ENCODE measurements at places on chromosomes 1 and 21. TPM values are rescaled to one million over a fixed set of nuclear protein-coding genes. Genes with fewer than 3 reads are reported as not detected.

- peaks cover 45% of the 10 kb centered on the region for H3K4me1 ChIP-seq
- peaks cover 20% of the 10 kb centered on the region for H3K36me3 ChIP-seq
- no peak overlapping the region for H3K4me3 ChIP-seq
Measured at GRCh38 chr1:150162862-150163706, 13.4 kb downstream of the PLEKHO1 start.

The SPRR4 gene
- total RNA-seq, result not detected

- H3K27me3 ChIP-seq, result peaks cover 5% of the 10 kb centered on the region
- no peaks in the 10 kb centered on the region for H3K4me1 ChIP-seq
- no peak for DNase-seq
- no peak overlapping the region for H3K4me3 ChIP-seq
- no peaks in the 10 kb centered on the region for H3K36me3 ChIP-seq
- H3K27ac ChIP-seq, result no peak overlapping the region
Measured at GRCh38 chr1:236716160-236716559, 29.9 kb downstream of the ACTN2 start.

DNA sequence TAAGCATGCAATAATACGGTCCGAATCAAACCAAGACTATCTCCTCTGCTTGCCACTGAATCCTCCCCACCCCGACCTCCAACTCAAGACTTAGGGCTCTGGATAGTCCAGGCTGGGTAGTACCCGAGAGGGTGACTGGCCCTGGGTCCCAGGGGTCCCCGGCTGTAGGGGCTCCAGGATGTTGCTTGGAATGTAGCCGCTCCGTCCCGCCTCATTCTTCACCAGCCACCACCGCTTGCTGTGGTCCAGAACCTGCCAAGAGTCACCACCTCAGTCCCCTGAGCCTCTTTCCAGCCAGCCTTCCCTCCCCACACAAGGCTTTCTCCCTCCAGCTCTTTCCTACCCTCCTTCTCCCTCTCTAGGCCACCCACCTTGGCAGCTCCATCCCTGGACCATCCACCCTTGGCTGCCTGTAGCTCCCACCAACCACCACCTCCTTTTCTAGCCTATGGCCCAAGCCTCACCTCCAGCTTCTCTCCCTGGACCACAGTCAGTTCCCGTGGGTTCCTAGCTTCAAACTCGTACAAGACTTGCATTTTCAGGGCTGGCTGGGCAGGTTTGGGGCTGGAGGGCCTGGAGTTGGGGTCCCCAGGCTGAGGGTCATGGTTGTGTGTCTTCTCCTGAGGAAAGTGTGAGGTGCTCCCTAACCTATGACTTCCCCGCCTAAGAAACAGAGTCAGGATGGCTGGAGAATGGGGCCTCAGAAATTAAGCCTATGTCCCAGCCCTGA, 10.9 kb upstream of the GSTM3 start:
- H3K4me1 ChIP-seq, result no peaks in the 10 kb centered on the region
- no peak overlapping the region for H3K27ac ChIP-seq
- no peak for DNase-seq
- H3K4me3 ChIP-seq, result no peak overlapping the region

GRCh38 chr1:51002516-51002915, 32.5 kb downstream of the CDKN2C start:
- no peak overlapping the region for H3K27ac ChIP-seq
- H3K4me1 ChIP-seq, result no peaks in the 10 kb centered on the region

DNA sequence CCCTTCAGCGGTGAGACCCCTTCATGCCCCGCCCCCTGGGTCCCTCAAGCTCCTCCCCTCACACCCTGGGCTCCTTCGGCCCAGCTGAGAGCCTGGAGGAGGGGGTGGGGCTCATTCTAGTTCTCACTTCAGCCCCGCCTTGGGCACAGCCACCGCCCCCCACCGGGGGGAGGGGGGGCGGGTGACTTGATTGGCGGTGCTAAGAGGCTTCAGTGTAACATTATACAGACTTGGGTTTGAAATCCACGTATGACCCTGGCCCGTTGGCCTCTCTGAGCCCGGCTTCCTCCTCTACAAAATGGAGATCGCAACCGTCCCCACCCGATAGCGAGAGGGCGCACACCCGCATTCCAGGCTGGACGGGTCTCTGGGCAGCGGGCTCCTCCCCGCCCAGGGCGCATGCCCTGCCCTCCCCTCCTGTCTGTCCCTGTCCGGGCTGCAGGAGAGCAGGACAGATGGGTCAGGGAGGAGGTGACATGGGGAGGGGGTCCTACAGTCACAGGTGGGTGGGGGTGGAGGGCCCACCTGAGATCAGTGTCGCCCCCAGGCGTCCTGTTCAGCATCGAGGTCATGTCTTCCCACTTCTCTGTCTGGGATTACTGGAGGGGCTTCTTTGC, 5.1 kb downstream of the CLCNKB start:
- H3K27me3 ChIP-seq, result peaks cover 9% of the 10 kb centered on the region
- H3K27ac ChIP-seq, result no peak overlapping the region
- DNase-seq, result no peak
- no peak overlapping the region for H3K4me3 ChIP-seq
- H3K4me1 ChIP-seq, result no peaks in the 10 kb centered on the region
- H3K36me3 ChIP-seq, result no peaks in the 10 kb centered on the region

The MATN1 gene
- 0.44 TPM for total RNA-seq

DNA sequence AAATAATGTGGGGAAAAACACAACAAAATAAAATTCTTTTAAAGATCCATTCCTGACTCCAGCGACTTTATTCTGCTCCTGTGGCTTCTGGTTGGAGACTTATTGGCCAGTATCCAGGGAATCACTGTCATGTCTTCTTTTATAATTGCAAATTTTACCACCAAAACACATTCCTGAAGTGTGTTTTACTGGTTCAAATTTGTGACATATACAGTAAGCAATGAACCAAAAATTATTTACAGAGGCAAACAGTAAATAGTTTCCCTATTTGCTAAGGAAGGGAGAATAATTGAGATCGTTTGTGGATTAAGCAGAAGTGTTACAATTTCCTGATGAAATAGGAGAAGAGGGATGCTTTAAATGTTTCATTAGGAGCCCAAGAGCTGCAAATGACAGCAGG, 118.7 kb downstream of the ZNF281 start:
- peaks cover 15% of the 10 kb centered on the region for H3K27me3 ChIP-seq
- H3K4me3 ChIP-seq, result no peak overlapping the region

DNA sequence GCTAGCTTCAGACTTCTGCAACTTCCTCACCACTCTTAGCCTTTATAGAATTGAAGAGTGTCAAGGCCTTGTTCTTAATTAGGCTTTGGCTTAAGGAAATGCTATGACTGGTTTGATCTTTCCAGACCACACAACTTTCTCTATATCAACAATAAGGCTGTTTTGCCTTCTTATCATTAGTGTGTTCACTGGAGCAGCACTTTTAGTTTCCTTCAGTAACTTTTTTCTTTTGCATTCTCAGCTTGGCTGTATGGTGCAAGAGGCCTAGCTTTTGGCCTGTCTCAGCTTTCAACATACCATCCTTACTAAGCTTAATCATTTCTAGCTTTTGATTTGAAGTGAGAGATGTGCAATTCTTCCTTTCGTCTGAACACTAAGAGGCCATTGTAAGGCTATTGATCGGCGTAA, 8.6 kb downstream of the PRKACB start:
- peaks cover 40% of the 10 kb centered on the region for H3K36me3 ChIP-seq
- H3K4me1 ChIP-seq, result peaks cover 59% of the 10 kb centered on the region
- peak overlapping the region; percentile 21 for H3K27ac ChIP-seq

GRCh38 chr1:902802-903201, 20.9 kb upstream of the SAMD11 start:
- H3K4me3 ChIP-seq, result no peak overlapping the region

The PINK1 gene
- 3.8 TPM for total RNA-seq

The ARHGAP29 gene
- total RNA-seq, result 0.18 TPM

GRCh38 chr1:84433258-84434080, 35.2 kb downstream of the DNASE2B start:
- peaks cover 3% of the 10 kb centered on the region for H3K4me1 ChIP-seq
- H3K27ac ChIP-seq, result no peak overlapping the region
- H3K36me3 ChIP-seq, result no peaks in the 10 kb centered on the region
- DNase-seq, result peak; percentile 54

- H3K27ac ChIP-seq, result no peak overlapping the region
- no peak overlapping the region for H3K4me3 ChIP-seq
- H3K27me3 ChIP-seq, result no peaks in the 10 kb centered on the region
- DNase-seq, result no peak
- H3K4me1 ChIP-seq, result no peaks in the 10 kb centered on the region
Measured at GRCh38 chr1:103122983-103123720, 14.8 kb upstream of the COL11A1 start.

The TEKT2 gene
- total RNA-seq, result 0.18 TPM

- H3K4me1 ChIP-seq, result peaks cover 14% of the 10 kb centered on the region
- H3K36me3 ChIP-seq, result peaks cover 4% of the 10 kb centered on the region
- DNase-seq, result no peak
- H3K4me3 ChIP-seq, result no peak overlapping the region
- H3K27me3 ChIP-seq, result no peaks in the 10 kb centered on the region
Measured at GRCh38 chr1:217495249-217495648, 135.6 kb downstream of the GPATCH2 start.

GRCh38 chr1:208559597-208560329, 315.6 kb upstream of the PLXNA2 start:
- no peaks in the 10 kb centered on the region for H3K36me3 ChIP-seq
- no peaks in the 10 kb centered on the region for H3K4me1 ChIP-seq
- no peak for DNase-seq
- no peak overlapping the region for H3K27ac ChIP-seq
- H3K4me3 ChIP-seq, result no peak overlapping the region

The GABPA gene
- 22.7 TPM for total RNA-seq

- H3K4me3 ChIP-seq, result no peak overlapping the region
- no peak overlapping the region for H3K27ac ChIP-seq
- DNase-seq, result no peak
- H3K4me1 ChIP-seq, result no peaks in the 10 kb centered on the region
Measured at GRCh38 chr1:19676438-19676922, 11.8 kb downstream of the HTR6 start.

The MPZ gene
- total RNA-seq, result 4.0 TPM

- no peak for DNase-seq
- no peak overlapping the region for H3K4me3 ChIP-seq
- H3K27ac ChIP-seq, result no peak overlapping the region
- H3K27me3 ChIP-seq, result peaks cover 32% of the 10 kb centered on the region
Measured at GRCh38 chr1:119634016-119634415, 14.1 kb downstream of the ZNF697 start.

- no peaks in the 10 kb centered on the region for H3K27me3 ChIP-seq
- no peak overlapping the region for H3K4me3 ChIP-seq
- DNase-seq, result no peak
- H3K36me3 ChIP-seq, result no peaks in the 10 kb centered on the region
Measured at GRCh38 chr1:58324558-58324957, 222.0 kb downstream of the OMA1 start.

GRCh38 chr1:205760606-205761005, 10.6 kb upstream of the NUCKS1 start:
- H3K27ac ChIP-seq, result no peak overlapping the region
- peaks cover 8% of the 10 kb centered on the region for H3K4me1 ChIP-seq
- H3K36me3 ChIP-seq, result no peaks in the 10 kb centered on the region
- H3K4me3 ChIP-seq, result no peak overlapping the region

The TTLL10 gene
- total RNA-seq, result not detected

DNA sequence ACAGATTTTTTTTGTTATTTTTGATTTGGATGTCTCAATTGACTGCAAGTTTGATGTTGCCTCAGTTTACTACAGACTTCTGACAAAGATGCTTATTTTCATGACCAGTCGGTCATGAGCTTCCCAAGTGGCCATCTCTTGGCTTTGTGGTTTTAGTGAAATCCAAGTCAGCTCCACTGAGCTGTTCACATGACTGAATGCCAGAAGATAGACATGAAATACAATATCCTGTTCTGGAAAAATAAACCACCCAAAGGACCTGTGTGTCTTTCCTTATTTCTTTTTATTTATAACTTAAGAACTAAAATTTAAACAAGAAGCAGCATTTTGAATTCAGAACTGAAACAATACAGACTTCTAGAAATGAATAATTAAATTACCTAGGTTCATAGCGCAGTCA, 89.3 kb downstream of the HMCN1 start:
- H3K4me3 ChIP-seq, result no peak overlapping the region
- H3K36me3 ChIP-seq, result no peaks in the 10 kb centered on the region
- peaks cover 4% of the 10 kb centered on the region for H3K27me3 ChIP-seq
- no peak overlapping the region for H3K27ac ChIP-seq
- no peak for DNase-seq
- no peaks in the 10 kb centered on the region for H3K4me1 ChIP-seq

- no peaks in the 10 kb centered on the region for H3K27me3 ChIP-seq
- no peak for DNase-seq
- peaks cover 9% of the 10 kb centered on the region for H3K36me3 ChIP-seq
- H3K4me1 ChIP-seq, result peaks cover 2% of the 10 kb centered on the region
- H3K4me3 ChIP-seq, result no peak overlapping the region
- no peak overlapping the region for H3K27ac ChIP-seq
Measured at GRCh38 chr1:116971258-116971860, 30.2 kb upstream of the CD101 start.

DNA sequence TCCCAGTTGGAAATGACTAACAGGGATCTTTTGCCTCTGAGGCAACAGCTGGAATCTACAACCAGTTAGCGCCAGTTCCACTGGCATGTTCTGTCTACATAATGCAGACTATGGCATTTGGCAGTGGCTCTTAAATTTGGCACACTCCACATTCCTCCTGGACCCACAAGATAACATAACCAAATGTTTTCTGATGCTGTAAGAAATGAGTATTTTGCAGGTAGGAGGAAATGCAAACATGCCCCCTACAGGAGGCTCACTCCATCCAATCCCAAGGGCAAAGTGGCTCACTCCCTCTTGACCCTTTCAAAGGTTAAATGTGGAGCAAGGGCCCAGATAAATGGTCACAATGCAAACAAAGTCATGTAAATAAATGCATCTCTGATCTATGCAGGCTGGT, 129.2 kb upstream of the PROX1 start:
- H3K4me3 ChIP-seq, result no peak overlapping the region
- H3K36me3 ChIP-seq, result no peaks in the 10 kb centered on the region
- no peak for DNase-seq
- no peaks in the 10 kb centered on the region for H3K4me1 ChIP-seq
- H3K27ac ChIP-seq, result no peak overlapping the region

DNA sequence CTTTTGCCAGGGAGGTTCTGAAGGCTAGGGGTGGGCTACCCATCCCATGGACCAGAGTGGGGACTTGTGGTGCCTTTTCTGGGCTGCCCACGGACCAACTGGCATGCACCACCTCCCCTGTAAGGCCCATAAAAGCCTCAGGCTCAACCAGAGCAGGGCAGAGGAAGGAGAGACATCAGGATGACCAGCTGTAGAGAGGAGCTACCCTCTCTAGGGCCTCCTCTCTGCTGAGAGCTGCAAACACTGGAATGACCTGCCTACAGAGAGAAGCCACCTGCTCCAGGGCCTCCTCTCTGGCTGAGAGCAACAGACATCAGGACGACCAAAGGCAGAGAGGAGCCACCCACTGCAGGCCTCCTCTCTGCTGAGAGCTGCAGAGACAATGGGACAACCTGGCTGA, 140.9 kb downstream of the EIF4G3 start:
- H3K4me1 ChIP-seq, result peaks cover 4% of the 10 kb centered on the region
- no peaks in the 10 kb centered on the region for H3K27me3 ChIP-seq
- H3K4me3 ChIP-seq, result no peak overlapping the region
- peaks cover 24% of the 10 kb centered on the region for H3K36me3 ChIP-seq

- H3K4me3 ChIP-seq, result no peak overlapping the region
- H3K36me3 ChIP-seq, result peaks cover 18% of the 10 kb centered on the region
- DNase-seq, result no peak
- H3K4me1 ChIP-seq, result peaks cover 14% of the 10 kb centered on the region
- H3K27me3 ChIP-seq, result no peaks in the 10 kb centered on the region
Measured at GRCh38 chr1:55063577-55063942, 24.2 kb downstream of the PCSK9 start.
